Stimulated activated CD4-positive, alpha-beta T cell treated with anti-CD3 and anti-CD28 coated beads, Interleukin-2, amount 100 ng/mL, for 4 hours (primary cell): ENCODE measurements at places on chromosomes 12 and 14.

- DNase-seq: no peak
Observed at GRCh38 chr14:57687416-57687815, 178.5 kb downstream of the SLC35F4 start.

- DNase-seq: no peak
Observed at GRCh38 chr12:112107306-112108201, 1.0 kb downstream of the NAA25 start.

GRCh38 chr12:40013847-40014246 lies 92.0 kb downstream of the SLC2A13 start:
- DNase-seq: no peak

- no peak for DNase-seq
Observed at GRCh38 chr14:32345311-32345791, 16.3 kb downstream of the AKAP6 start.

DNA sequence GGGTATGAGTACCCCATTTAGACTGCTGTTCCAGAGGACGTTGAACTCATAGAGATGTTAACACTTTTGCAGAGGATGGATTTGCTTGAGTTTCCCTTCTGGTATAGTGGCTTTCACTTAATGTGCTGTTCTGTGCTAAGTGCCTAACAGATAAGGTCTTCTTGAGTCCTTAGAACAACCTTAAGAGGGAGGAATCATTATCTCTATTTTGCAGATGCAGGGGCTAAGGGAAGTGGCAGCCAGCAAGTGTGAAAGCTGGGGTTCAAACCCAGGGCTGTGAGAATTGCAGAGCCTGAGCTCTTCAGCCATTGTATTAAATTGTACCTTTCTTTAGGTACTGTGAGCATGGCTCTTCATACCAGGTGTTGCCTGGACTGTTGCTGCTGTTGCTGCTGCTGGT lies 122.1 kb upstream of the NRXN3 start:
- DNase-seq: no peak

DNA sequence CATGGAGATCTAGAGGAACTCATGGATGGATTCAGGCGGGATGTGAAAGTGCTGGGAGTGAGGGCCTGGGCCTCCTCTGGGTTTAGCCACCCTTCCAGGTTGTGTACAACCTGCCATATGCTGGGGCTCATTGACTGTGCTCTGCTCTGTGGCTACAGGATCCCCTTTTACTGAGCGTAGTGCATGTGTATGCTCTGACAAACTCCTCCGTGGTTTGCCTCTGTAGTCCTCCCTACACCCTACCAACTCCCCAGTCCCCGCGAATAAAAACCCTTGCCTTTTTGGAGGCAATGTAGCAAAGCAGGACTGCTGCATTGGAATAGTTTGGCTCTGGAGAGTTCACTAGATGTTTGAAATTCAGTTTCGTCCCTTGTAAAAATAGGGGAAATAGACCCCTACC lies 17.4 kb downstream of the JDP2 start:
- DNase-seq: no peak

- no peak for DNase-seq
Observed at GRCh38 chr12:108348842-108349241, 9.7 kb upstream of the CMKLR1 start.

DNA sequence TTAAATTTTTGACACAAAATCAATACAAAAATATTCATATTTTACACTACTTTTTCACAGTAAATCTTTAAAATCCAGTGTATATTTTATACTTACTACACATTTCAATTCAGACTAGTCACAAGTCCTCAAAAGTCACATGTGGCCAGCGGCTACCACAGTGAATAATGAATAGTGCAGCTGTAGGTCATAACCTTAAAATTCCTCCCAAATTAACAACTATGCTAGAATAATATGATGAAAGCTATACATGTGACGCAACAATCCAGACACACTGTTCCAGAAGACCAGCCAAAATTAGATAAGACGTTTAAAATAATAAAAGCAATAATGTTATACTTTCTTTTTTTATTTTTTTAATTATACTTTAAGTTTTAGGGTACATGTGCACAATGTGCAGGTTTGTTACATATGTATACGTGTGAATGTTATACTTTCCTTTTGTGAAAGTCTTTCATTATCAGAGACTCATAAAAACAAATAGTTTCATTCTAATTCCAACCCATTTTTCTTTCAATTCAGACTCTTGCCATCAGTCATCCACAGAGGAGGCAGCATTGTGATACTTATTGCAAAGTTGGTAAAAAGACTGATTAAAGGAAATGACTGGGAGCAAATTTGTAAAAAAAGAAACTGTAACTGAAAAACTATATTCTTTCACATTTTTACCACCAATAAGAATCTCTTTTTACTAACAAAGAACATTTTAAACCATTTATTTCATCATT lies 67.0 kb downstream of the C2CD5 start:
- no peak for DNase-seq

- no peak for DNase-seq
Observed at GRCh38 chr12:6314776-6315175, 4.3 kb downstream of the PLEKHG6 start.

GRCh38 chr12:109827566-109828550 lies 5.3 kb downstream of the TRPV4 start:
- no peak for DNase-seq

GRCh38 chr14:22400655-22401259 lies 188.3 kb downstream of the DAD1 start:
- DNase-seq: no peak

GRCh38 chr12:132724506-132725241 lies 14.0 kb downstream of the PGAM5 start:
- DNase-seq: no peak

GRCh38 chr12:90839346-90839745 lies 115.6 kb downstream of the CCER1 start:
- no peak for DNase-seq
